ENCODE measurements at places on chromosomes 1 and 21. TPM values are rescaled to one million over a fixed set of nuclear protein-coding genes. Genes with fewer than 3 reads are reported as not detected.

- no peak overlapping the region for H3K4me3 ChIP-seq
- H3K4me1 ChIP-seq = no peaks in the 10 kb centered on the region
- no peak for DNase-seq
- H3K27ac ChIP-seq = no peak overlapping the region
- H3K36me3 ChIP-seq = no peaks in the 10 kb centered on the region
Measured at GRCh38 chr1:14103878-14104430, 404.0 kb downstream of the PRDM2 start.

The PRAMEF26 gene
- not detected for total RNA-seq

GRCh38 chr1:55555956-55556725 lies 341.0 kb upstream of the USP24 start:
- no peaks in the 10 kb centered on the region for H3K36me3 ChIP-seq
- no peak overlapping the region for H3K4me3 ChIP-seq

The GBP2 gene
- total RNA-seq = 10.1 TPM

GRCh38 chr1:225467193-225468020 lies 39.6 kb upstream of the LBR start:
- H3K27me3 ChIP-seq = no peaks in the 10 kb centered on the region
- peak overlapping the region; percentile 38 for H3K4me3 ChIP-seq
- H3K36me3 ChIP-seq = no peaks in the 10 kb centered on the region
- H3K27ac ChIP-seq = peak overlapping the region; percentile 90

DNA sequence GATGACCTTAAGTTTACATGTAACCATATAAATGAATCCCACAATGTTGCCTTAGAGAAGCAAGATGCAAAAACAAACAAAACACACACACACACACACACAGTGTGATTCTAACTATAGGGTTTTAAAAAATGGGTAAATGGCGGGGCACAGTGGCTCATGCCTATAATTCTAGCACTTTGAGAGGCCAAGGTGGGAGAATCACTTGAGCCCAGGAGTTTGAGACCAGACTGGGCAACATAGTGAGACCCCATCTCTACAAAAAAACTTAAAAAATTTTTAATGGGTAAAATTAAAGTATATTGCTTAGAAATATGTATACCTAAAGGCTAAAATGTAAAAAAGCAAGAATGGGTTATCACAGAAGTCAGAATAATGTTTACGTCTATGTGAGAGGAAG lies 15.8 kb downstream of the KMO start:
- H3K36me3 ChIP-seq = no peaks in the 10 kb centered on the region
- no peak overlapping the region for H3K4me3 ChIP-seq
- H3K27ac ChIP-seq = no peak overlapping the region
- no peaks in the 10 kb centered on the region for H3K4me1 ChIP-seq

The PI4KB gene
- 64.3 TPM for total RNA-seq

The AADACL4 gene
- total RNA-seq = not detected

The ZNF648 gene
- not detected for total RNA-seq

DNA sequence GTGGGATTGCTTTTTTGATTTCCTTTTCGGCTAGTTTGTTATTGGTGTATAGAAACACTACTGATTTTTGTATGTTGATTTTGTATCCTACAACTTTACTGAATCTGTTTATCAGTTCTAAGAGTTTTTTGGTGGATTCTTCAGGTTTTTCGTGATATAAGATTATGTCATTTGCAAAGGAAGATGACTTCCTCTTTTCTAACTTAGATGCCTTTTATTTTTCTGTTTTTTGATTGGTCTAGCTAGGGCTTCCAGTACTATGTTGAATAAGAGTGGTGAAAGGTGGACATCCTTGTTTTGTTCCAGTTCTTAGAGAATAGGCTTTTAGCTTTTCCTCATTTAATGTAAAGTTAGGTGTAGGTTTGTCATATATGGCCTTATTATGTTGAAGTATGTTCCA lies 13.1 kb upstream of the NHLH2 start:
- H3K4me3 ChIP-seq = no peak overlapping the region
- H3K27me3 ChIP-seq = no peaks in the 10 kb centered on the region
- no peaks in the 10 kb centered on the region for H3K4me1 ChIP-seq
- no peak overlapping the region for H3K27ac ChIP-seq
- DNase-seq = no peak

The PLEKHO1 gene
- total RNA-seq = 61.8 TPM

The NUDT4B gene
- not detected for total RNA-seq

DNA sequence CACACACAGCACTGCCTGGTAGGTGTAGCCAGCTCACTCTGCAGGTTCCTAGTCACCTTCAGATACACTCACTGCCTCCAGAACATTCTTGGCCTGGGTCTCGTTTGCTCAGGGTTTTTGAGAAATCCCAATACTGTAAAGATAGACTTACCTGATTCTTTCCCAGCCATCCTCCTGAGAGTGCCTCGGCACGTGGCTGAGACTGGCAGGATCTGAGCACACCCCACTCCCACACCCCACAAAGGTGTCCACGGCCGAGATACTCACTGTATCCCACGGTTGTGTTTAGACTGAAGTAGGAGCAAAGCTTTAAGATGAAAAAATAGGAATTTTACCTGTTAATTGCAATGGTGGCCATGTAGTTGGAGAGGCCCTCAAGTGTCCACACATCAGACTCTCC lies 33.4 kb downstream of the SNAP47 start:
- peaks cover 18% of the 10 kb centered on the region for H3K4me1 ChIP-seq
- no peak overlapping the region for H3K4me3 ChIP-seq
- no peaks in the 10 kb centered on the region for H3K27me3 ChIP-seq

DNA sequence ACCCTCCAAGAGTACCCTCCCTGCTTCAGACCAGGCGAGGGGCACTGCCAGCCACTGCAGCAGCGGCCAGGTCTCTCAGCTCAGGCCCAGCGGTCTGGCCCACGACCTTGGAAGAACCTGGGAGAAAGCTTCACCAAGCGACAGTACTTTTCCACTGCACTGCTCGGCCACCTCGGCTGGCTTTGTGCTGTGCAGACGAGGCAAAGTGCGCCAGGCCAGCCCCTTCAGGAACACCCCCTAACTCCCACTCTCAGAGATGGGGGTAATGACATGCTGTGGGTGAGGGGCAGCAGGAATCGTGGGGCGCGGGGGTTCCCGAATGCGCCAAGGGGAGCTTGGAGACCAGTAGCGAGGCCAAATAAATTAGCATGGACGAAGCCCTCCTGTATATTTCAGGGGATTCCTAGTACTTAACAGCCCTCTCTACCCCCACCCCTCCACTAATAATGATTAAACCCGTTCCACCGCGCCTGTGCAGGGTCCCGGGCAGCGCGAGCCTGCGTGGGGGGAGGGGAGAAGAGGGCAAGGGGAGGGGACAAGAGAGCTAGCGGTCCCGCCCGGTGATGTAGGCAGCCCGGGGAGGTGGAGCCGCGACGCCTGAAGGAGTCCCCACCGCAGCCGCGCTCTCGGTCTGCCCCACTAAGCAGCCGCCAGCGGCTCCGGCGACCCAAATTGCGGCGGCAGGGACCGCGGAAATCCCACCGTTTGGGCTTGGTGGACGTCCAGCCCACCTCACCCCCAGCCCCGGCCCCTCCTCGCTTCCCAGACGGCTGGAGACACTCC lies at the start of gene FAM43B:
TSS of gene FAM43B (plus strand) at position 629 of the 783 bp plus-strand sequence. CDS start 401 bp downstream, outside the sequence.
- H3K27me3 ChIP-seq = peaks cover 25% of the 10 kb centered on the region
- H3K36me3 ChIP-seq = no peaks in the 10 kb centered on the region
- peak; percentile 86 for DNase-seq
- peak within 1 kb of the TSS; percentile 52 for H3K4me3 ChIP-seq

GRCh38 chr1:3921765-3922164 lies 21.7 kb upstream of the C1orf174 start:
- H3K27me3 ChIP-seq = peaks cover 6% of the 10 kb centered on the region
- H3K27ac ChIP-seq = no peak overlapping the region
- no peak for DNase-seq
- no peak overlapping the region for H3K4me3 ChIP-seq
- no peaks in the 10 kb centered on the region for H3K4me1 ChIP-seq

DNA sequence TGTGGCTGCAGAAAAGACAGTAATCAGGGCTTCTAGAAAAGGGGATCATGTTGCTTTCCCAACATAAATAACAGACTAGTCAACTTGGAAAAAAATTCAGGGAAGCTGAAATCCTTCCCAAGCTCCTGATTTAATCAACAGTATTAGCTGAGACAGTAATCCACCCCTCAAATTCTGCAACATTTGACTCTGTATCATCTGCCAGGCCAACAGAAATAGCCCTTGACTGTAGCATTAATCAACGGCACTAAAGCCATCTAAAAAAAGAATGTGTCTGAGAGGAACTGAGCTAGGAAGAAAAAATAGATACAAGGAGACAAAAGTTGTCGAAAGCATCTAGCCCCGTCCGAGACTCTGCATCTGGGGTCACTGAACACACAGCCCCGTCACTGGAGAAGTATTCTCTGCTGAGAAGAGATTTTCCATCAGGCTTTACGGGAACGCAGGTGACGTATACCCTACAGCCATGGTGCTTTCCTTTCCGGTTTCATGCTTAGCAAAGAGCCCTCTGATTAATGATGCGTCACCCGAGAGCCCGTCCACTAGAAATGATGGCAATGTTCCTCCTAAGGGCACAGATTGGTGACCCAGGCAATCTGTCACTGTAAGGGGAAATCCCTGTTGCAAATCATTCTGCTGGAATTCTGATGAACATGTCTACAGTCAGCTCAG lies 42.1 kb upstream of the TP53BP2 start:
- no peaks in the 10 kb centered on the region for H3K4me1 ChIP-seq
- H3K27me3 ChIP-seq = no peaks in the 10 kb centered on the region
- no peak overlapping the region for H3K4me3 ChIP-seq
- peak overlapping the region; percentile 52 for H3K27ac ChIP-seq

- DNase-seq = no peak
- H3K4me1 ChIP-seq = no peaks in the 10 kb centered on the region
- no peaks in the 10 kb centered on the region for H3K27me3 ChIP-seq
- no peaks in the 10 kb centered on the region for H3K36me3 ChIP-seq
- H3K4me3 ChIP-seq = no peak overlapping the region
- H3K27ac ChIP-seq = no peak overlapping the region
Measured at GRCh38 chr1:221823561-221823960, 81.7 kb upstream of the DUSP10 start.

The AKNAD1 gene
- total RNA-seq = not detected

DNA sequence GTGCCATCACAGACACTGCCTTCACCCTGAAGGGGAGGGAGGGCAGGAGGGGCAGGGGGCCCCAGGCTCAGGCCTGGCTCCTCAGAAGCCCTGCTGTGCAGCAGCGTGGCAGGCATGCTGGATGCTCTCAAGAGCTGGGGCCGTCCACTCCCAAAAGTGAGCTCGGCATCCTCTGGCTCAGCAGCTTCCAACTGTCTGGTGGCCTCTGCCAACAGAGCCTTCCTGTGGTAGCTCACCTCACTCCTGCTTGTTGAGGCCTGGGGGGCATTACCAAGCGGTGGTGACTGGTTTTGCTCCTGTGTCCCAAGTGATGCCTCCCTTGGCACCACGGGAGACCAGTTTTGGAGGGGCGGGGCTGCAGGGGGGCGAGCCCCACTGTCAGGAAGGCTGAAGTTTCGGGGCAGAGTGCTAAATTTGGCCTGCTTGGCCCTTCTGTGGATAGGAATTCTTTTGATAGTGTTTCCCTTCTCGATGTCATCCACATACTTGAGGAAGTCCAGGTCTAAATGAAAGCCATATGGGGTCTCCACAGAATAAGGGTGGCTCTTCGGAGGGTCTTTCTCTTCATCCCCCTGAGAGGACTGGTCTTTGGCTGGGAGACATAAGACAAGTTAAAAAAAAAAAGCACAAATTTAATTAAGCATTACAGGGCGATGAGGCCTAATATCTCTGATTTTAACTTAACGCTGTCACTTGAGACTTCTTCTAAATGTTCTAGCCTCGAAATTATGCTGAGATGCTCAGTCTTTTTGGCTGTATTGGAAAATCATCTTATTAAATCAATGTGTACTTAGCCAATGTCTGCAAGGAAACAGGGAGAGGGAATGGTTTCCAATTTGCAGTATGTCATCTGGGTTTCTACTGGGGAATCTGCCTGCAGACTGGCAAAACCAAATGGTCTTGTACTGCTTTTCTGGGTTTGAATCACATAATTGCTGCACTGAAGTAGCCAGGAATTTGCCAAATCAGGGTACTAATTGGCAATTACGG lies 44.4 kb downstream of the KANK4 start:
- no peak overlapping the region for H3K4me3 ChIP-seq
- no peak overlapping the region for H3K27ac ChIP-seq
- DNase-seq = no peak
- no peaks in the 10 kb centered on the region for H3K36me3 ChIP-seq
- no peaks in the 10 kb centered on the region for H3K27me3 ChIP-seq

The CCDC30 gene
- 3.3 TPM for total RNA-seq

GRCh38 chr1:4444086-4444485 lies 210.3 kb upstream of the AJAP1 start:
- no peaks in the 10 kb centered on the region for H3K36me3 ChIP-seq
- DNase-seq = no peak
- no peaks in the 10 kb centered on the region for H3K4me1 ChIP-seq
- no peak overlapping the region for H3K27ac ChIP-seq

- H3K27me3 ChIP-seq = no peaks in the 10 kb centered on the region
- no peaks in the 10 kb centered on the region for H3K36me3 ChIP-seq
- no peak for DNase-seq
- peaks cover 6% of the 10 kb centered on the region for H3K4me1 ChIP-seq
- no peak overlapping the region for H3K4me3 ChIP-seq
Measured at GRCh38 chr1:220685879-220686278, 4.3 kb upstream of the C1orf115 start.

DNA sequence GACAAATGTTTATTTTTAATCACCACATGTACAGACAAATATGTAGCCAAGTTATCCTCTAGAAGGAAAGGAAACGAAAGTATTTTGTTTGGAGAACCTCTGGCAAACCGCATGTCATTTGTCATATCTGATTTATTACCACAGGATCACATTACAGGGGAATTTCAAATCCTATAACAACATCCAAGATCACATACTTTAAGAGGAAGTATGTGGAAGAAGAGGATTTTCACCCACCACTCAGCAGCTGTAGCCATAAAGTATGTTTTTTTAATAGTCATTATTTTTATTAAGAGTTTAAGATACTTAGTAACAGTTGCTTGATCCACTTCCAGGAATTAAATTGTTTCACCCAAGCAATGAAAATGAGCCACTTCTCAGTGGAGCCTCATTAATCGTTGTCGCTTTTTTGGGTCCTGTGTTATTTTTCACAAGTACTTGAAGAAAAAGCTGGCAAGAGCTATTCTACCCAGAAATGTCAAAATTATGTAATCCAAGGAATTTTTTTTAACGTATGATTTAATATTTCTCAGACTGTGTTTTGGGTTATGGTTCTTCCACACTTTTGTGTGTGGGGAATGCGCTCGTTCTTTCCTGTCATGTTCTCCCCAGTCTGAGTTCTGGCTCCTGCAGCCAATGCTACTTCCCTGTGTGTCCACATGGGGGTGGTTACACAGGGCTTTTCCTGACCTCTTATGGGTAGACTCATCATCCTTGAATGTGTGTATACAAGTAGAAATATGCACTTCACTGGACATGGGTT lies 6.9 kb downstream of the SERTAD4 start:
- H3K4me1 ChIP-seq = peaks cover 35% of the 10 kb centered on the region
- peaks cover 2% of the 10 kb centered on the region for H3K27me3 ChIP-seq
- no peak overlapping the region for H3K27ac ChIP-seq
- DNase-seq = no peak
- H3K4me3 ChIP-seq = peak overlapping the region; percentile 0
